T-helper 2 cell (primary cell): ENCODE measurements at places on chromosomes 13 and 19.

GRCh38 chr19:55667511-55667910 is 7.5 kb upstream of the EPN1 start:
- DNase-seq = no peak

- DNase-seq = no peak
Observed at GRCh38 chr19:8081569-8082550, 29.3 kb downstream of the CCL25 start.

- DNase-seq = peak; percentile 82
Observed at GRCh38 chr19:7533925-7534480, 1.5 kb upstream of the PNPLA6 start.

DNA sequence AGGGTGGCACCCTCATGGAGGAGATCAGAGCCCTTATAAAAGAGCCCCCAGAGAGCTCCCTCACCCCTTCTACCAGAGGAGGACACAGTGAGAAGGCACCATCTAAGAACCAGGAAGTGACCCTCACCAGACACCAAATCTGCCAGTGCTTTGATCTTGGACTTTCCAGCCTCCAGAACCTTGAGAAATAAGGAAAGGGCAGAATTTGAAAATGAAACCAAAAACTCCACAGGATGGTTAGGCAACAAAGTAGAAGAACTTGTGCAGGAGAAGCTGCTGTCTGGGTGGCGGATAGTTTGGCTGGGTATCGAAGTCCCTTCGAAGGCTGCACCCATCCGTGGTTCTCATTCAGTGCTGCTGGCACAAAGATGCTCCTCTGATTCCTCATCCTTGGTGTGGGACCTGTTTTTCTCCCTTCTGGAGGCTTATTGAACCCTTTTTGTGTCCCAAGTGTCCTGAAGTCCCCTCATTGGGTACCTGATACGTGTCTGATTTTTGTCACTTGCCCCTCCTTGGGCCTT is 130.8 kb downstream of the KDM4B start:
- no peak for DNase-seq
